ENCODE measurements at places on chromosomes 6 and 20.

DNA sequence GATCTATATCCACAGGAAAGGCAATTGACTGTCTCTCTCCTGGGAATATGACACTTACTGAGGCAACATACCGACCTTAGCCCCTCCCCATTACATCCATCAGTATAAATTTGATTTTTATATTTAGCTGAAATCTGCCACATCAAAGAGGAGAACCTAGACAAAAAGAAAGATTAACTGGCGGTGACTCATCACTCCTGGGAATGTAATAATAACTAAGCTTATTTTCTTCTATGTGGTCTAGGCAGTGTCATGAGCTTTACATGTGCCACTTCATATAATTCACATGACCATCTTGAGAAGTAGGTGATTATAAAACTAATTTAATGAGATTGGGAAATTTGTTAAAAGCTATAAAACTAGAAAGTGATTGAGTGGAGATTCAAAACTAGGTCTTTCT, 520.0 kb upstream of the HS3ST5 start:
- no peak for DNase-seq

DNA sequence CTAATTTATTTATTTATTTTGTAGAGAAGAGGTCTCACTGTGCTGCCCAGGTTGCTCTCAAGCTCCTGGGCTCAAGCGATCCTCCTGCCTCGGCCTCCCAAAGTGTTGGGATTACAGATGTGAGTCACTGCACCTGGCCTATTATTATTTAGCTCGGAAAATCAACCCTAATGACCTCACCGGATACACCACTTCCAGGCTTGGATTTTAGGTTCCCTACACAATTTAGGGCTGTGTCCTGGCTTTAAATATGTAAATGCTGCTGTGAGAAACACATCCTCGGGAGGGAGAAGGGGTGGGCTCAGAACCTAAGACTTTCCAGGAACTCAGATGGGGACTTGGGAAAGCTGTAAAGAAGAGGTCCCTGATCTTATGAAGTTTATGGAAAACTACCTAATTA, 51.0 kb upstream of the SLC32A1 start:
- DNase-seq = no peak

DNA sequence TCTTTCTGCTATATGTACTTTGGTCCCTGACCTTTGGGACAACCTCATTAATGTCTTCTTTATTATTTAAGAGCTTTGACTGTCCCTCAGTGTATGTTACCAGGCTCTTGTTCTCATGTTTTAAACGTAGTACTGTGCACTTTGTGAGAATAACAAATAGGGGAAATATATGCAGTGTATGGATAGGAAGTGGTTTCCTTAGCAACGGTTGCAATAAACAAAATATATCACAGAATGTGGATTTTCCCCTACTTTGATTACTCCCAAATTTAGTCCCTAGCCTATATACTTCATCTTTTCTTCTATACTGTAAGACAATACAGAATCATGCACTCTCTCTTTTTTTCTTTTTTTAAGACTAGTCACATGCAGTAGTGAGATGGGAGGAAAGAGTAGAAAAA, 123.8 kb upstream of the AKIRIN2 start:
- no peak for DNase-seq

DNA sequence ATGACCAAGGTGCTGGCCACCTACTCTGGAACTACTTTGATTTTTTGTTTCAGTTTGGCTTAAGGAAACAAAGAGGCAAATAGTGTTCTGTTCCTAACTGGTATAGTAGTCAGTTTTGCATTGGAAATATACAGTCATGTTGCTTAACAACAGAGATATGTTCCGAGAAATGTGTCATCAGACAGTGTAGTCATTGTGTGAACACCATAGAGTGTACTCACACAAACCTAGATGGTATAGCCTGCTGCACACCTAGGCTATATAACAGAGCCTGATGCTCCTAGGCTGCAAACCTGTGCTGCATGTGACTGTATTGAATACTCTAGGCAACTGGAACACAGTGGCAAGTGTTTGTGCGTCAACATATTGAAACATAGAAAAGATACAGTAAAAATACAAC, 80.4 kb downstream of the ARID1B start:
- no peak for DNase-seq

GRCh38 chr6:14224359-14225103, 107.0 kb downstream of the CD83 start:
- DNase-seq = no peak

DNA sequence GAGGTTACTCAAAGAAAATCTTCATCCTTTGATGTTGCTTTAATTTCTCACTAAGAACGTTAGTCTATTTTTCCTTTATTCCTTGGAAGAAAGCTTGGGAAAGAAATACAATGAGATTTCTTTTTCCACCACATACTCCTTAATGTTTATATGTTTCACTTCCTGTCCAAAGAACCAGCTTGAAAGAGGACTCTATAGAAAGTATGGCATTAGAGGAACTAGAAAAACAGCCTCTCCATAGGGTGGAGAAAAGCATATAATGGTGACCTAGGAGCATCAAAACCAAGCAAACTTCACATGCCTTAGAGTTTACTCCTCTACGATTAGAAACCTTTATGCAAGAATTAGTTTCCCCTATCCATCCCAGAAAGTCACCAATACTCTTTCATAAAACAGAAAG, 131.1 kb downstream of the OPRM1 start:
- DNase-seq = no peak

DNA sequence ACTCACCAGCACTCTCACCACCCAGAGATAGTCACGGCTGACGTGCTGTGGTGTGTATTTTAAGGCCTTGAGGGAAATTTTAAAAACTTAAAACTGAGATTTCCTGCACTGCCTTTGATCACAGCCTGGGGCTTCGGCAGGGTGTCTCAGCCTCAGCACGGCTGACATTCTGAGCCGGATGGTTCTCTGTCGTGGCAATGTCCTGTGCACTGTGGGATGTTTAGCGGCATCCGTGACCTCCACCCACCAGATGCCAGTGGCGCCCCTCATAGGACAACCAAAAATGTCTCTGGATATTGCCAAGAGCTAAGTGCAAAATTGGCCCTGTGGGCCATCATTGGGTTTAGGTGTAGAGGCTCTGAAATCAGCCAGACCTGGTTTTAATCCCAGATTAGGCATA, 142.2 kb upstream of the KCNG1 start:
- no peak for DNase-seq
